ENCODE measurements at places on chromosomes 2 and 18.

GRCh38 chr2:28142386-28142785, 250.3 kb upstream of the FOSL2 start:
- no peak for DNase-seq

- DNase-seq: no peak
Measured at GRCh38 chr2:105611811-105612424, 132.8 kb upstream of the NCK2 start.

DNA sequence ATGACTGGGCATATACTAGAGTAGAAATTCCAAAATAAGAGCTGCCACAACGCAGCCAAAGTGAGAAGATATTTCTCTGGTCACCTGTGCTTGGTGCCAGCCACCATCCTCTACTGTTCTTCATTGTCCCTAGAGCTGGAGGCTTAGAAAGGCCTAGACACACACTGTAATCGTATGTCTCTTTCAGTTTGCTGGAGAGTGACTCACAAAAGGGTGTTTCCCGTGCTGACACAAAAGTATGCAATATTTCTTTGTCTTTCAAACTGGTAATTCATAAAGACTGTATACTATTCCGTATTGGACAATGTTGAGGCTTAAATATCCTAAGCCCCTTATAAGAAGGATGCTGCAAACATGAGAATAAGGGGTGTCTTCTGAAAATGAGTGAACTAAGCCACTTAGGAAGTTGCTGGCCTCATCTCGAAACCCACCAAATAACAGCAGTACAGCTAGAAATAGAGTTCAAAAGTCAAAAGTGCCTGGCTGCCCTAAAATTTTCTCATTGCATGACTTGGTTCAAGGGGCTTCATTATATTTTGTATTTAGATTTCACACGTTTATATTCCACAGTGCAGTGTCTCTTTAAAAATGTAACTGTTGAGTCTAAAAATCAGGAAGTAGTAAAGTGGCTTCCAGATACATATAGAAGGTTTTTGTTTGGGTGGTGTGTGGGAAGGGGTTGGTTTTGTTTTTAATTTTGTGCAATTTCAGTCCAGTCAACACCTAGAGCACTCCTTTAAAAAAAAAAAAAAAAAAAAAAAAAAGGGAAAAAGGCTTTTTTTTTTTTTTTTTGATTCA, 601.1 kb downstream of the ARHGAP15 start:
- DNase-seq: no peak

GRCh38 chr18:22182884-22183697, 13.7 kb downstream of the GATA6 start:
- DNase-seq: no peak

- DNase-seq: no peak
Measured at GRCh38 chr2:120346026-120346666, at the start of gene INHBB. Gene INHBB (plus strand): TSS chr2:120346136. CDS start chr2:120346189, 53 bp downstream.

- DNase-seq: no peak
Measured at GRCh38 chr2:18540872-18541271, 19.6 kb downstream of the RDH14 start.

- DNase-seq: no peak
Measured at GRCh38 chr2:113075030-113075429, 7.3 kb downstream of the IL1F10 start.

GRCh38 chr2:26578581-26578980, 62.6 kb downstream of the CIB4 start:
- no peak for DNase-seq

- DNase-seq: no peak
Measured at GRCh38 chr18:8300751-8301410, 308.4 kb upstream of the RAB12 start.

GRCh38 chr2:232073699-232074098, 112.2 kb downstream of the DIS3L2 start:
- DNase-seq: no peak

- no peak for DNase-seq
Measured at GRCh38 chr2:45683292-45683691, 31.8 kb downstream of the PRKCE start.

DNA sequence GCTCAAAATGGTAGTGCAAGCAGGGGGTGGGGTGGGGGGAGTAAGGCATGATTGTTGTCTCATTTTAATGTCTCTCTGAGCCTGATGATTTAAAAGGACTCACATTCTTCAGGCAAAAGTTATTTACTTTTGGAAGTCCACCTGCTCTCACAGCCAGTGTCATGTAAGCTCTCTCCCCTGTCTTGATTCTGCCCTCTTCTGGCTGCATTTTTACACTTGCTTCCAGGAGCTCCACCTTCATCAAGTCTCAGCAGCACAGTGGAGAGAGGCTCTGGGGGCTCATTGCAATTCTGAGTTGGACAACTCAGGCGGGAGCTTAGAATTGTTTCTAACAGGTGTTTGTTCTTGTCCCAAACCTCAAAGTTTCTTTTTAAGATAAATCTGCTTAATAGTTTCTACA, 39.2 kb downstream of the GNAL start:
- no peak for DNase-seq

DNA sequence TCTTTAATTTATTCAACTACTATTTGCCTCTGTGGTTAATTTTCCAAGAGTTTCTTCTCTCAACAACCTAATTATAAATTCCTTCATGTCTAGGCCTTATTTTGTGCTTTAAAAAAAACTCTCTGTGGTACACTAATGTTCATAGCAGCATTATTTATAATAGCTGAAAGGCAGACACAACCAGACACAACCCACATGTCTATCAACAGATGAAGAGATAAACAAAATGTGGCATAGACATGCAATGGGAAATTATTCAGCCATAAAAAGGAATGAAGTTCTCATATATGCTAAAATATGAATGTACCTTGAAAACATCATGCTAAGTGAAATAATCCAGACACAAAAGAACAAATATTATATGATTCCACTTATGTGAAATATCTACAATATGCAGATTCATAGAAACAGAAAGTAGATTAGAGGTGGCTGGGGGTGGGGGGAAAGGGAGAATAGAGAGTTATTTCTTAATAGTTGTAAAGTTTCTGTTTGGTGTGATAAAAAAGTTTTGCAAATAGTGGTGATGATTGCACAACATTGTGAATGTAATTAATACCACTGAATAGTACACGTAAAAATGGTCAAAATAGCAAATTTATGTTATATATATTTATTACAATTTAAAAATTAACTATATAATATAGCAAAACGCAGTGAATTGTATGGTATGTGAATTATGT, 28.1 kb upstream of the RASGRP3 start:
- DNase-seq: no peak

GRCh38 chr2:144500563-144500962, 19.4 kb downstream of the ZEB2 start:
- DNase-seq: no peak

DNA sequence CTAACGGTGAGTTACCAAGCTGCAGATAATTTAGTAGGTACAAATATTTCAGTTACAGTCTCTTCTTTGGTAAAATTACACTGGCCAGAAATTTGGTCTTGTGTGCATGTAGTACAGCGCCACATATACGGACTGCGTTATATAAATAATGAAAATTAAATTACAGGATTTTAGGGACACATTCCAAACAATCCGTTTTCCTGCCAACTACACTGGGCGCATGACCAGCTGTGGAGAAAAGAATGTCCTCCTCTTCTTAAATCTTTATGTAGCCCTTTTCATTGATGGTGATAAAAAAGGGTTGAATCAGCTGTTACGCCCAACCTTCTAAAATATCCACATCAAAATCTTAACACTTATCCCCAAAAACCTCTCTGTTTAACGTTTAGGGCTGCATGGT, 37.5 kb downstream of the TCF4 start:
- DNase-seq: no peak

DNA sequence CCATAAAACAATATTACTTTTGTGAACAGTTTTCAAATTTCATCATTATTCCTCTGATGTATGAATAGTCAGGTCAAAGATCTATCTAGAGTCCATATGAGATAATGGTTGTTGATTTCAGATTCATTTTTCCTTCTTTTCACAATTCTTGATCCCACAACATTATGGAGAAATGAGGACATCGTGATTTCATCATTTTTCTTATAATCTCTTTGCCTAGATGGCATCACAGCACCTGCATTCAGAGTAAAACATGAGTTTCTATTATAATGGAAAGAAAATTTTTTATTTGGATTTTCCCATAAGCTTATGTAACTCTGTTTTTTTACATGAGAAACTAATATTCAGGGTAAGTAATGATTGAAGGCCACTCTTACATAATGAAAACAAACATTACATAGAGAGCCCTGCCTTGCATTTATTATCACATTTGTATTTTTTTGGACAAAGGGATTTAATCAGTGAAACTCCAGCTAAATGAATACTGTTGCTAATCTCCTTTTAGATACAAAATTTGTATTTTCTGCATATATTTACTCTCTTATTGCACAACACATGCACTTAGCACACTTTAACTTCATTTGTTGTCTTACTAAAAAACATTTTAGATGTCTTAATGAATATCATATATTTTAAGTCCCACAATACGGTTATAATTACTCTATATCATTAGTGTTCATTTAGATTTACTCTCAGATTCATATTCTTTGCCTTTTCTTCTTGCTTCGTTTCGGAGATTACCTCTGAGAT, 188.4 kb upstream of the KYNU start:
- no peak for DNase-seq

GRCh38 chr2:89848763-89849368, 1157.4 kb downstream of the RPIA start:
- DNase-seq: no peak

DNA sequence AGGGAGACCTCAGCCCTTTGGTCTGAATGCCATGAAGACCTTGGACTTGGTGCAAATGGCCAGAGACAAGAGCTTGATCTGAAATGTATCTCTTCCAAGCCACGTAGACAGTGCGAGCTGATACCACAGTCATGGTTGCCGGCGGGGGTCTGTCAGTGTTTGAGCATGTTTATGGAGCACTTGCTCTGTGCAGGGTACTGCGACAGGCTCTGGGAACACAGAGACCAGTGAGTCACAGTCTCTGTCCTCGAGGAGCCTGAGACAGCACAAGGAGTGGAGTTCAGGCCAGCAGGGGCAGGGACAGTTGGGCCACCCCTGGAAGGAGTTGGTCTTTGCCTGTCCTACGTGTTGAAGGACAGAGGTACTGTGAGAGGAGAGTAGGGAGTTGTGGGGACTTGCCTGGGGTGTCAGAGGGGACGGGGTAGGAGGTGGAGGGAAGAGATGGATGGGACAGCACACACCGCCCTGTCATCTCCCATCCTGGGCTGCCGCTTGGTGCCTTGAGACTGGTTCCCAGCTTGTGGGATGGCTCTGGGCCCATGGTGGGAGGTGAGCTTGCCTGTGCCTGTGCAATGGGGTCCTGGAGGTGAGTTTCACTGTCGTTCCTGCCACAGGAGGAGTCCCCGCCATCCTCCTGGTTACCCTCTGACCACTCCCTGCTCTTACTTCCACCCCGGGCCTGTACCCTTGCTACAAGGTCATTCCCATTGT, 39.5 kb downstream of the ATP6V1C2 start:
- no peak for DNase-seq

DNA sequence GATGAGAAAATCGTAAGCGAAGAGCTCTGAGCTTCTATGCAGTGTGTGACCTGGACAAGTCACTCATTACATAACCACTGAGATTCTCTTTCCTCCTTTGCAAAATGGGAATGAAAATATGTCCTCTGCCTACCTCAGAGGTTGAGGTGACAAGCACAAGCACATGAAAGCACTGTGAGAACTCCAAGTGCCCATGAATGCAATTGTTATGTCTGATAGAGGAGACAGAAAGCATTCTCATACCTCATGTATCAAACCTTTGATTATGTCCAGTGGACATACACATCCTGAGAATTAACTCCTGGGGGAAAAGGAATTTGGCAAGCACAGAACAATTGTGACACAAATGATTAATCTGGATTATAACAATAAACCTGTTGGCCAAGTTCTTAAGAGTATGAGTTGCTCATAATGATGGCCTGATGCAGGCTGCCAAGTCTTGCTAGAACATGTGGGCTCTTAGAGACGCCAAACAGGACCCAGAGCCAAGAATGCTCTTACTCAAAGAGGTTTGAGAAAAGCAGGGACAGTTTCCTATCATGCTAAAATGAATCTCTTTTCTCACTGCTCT, 8.5 kb upstream of the RMDN2 start:
- peak; percentile 97 for DNase-seq

- DNase-seq: no peak
Measured at GRCh38 chr18:57347784-57348183, 4.6 kb upstream of the ST8SIA3 start.

GRCh38 chr2:201730651-201731285, 32.3 kb upstream of the MPP4 start:
- no peak for DNase-seq

- no peak for DNase-seq
Measured at GRCh38 chr18:55497825-55498403, 90.1 kb downstream of the TCF4 start.

DNA sequence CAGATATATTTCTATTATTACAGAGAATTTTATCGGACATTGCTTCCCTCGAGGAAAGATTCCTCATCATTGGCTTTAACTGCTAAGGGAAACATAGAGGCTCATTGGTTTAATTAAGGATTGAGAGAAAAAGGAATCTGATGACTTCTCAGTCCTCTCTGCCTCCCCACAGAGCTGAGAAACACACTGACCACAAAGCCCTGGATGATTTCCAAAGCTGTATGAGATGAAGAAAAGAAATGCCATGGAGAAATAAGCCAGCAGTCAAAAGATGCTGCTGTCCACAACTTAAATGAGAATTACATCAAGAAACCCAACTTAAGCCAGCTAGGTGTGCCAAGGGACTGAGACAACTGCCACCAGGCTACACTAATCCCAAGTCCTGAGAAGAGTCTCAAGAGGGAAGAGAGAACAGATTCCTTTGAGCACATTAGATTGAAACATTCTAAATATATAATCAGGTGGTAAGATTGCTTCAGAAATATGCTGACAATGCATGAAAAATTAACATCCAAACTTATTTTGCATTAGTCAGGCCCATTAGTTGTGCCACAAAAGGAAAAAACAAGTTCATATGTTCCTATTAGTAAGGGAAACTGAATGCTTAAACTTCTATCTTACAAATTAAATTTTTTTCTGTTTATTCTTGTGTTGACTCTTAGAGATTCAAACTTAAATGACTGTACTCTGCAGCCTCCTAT, 308.1 kb upstream of the CYRIA start:
- DNase-seq: peak; percentile 85

GRCh38 chr18:58405107-58405898, 223.6 kb downstream of the ALPK2 start:
- no peak for DNase-seq

GRCh38 chr2:172533687-172534086, 22.2 kb upstream of the PDK1 start:
- DNase-seq: no peak

DNA sequence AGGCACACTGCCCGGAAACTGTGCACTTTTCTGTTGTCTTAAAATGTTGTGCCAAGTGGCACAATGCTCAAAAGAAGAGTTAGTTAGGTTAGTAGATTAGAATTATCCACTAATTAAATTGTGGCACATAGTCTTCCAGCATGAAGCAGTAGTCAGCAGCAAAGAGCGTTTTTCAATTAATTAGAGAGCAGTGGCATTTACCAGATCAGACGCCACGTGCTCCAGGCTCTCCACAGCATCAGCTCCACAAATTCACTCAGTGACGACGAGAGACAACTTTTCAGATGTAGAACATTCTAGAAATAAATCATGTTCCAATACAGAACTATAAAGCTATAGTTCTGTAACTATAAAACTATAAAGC, 16.4 kb upstream of the RTTN start:
- no peak for DNase-seq
